Astrocyte (in vitro differentiated cells and primary cell): ENCODE measurements at places on chromosomes 2 and 18. TPM values are rescaled to one million over a fixed set of nuclear protein-coding genes. Genes with fewer than 3 reads are reported as not detected.

GRCh38 chr2:202400941-202401340, 24.8 kb downstream of the BMPR2 start:
- no peak for DNase-seq

- no peak for DNase-seq
Observed at GRCh38 chr2:213253162-213253561, 31.1 kb upstream of the SPAG16 start.

GRCh38 chr18:31744321-31745067, 16.2 kb downstream of the SLC25A52 start:
- no peak for DNase-seq

DNA sequence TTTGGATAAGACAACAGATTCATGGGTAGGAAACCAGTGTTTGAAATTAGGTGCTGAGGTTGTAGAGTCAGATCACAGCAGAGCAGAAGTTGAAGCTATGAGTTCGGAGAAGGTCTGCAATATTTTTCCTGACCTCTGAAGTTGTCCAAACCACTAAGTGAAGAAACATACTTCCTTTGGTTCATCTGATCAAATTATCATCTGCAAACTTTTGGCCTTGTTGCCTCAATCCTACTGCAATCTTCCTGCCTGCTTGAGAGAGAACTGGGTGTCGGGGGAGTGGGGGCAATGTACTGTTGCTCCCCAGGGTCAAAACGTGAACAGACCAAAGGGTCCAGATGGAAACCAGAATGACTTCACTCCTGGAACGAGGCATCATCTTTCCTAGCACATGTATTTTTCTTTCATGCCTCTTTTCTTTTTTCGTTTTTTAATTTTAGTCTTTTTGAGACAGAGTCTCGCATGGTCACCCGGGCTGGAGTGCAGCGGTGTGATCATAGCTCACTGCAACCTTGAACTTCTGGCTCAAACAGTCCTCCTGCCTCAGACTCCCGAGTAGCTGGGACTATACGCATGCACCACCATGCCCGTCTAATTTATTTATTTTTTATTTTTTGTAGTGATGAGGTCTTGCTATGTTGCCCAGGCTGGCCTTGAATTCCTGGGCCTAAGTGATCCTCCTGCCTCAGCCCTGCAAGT, 42.7 kb downstream of the RAB31 start:
- no peak for DNase-seq

- peak; percentile 67 for DNase-seq
Observed at GRCh38 chr2:37635504-37636380, 35.7 kb downstream of the CDC42EP3 start.

Gene PRKAG3
- not detected in 2 replicates for total RNA-seq

GRCh38 chr2:65662654-65663432, 230.4 kb upstream of the SPRED2 start:
- peak; percentile 99 for DNase-seq

DNA sequence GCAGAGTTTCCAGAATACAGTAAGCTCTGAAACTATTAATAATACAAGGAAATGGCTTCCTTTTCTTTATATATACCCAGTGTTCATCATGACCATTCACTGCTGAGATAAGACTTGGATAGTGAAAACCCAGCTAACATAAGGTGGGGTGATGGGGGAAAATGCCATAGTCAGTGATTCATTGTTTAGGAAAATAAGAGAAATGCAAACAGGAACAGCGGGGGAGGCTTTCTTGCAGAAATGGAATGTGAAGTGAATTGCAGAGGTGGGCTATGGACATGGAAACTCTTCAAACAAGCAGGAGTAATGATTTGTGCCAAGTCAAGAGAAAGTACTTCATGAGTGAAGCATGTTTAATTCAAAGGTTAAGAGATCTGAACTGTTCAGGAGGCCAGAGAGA, 519.4 kb downstream of the TDRD15 start:
- peak; percentile 2 for DNase-seq

GRCh38 chr2:26692279-26692896, at the start of gene KCNK3:
Gene KCNK3 (plus strand): TSS chr2:26692722. CDS start chr2:26692876, 154 bp downstream.
- DNase-seq, result peak; percentile 16

- no peak for DNase-seq
Observed at GRCh38 chr18:32612651-32613050, 142.0 kb upstream of the GAREM1 start.

- DNase-seq, result peak; percentile 30
Observed at GRCh38 chr2:157492189-157492773, 48.4 kb upstream of the CYTIP start.

DNA sequence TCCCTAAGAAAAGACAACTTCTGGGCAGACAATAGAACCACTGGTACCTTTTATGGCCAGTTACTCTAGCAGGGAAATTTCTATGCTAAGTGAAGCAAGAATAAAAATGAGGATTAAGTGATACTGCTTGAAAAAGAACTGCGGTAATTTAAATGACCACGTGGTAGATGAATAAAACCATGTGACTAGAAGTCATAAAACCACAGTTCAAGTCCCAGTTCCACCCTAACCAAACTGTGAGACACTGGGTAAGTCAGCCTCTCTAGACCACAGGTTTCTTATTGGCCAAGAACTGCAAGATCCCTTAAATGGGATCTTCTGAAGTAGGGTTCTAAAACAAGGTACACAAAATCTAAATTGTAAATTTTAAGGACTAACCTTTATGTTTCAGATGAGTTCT, 12.7 kb downstream of the TMEM237 start:
- no peak for DNase-seq

GRCh38 chr2:144480285-144480684, 39.6 kb downstream of the ZEB2 start:
- DNase-seq, result peak; percentile 59

GRCh38 chr18:44748582-44748981, 67.9 kb downstream of the SETBP1 start:
- no peak for DNase-seq

DNA sequence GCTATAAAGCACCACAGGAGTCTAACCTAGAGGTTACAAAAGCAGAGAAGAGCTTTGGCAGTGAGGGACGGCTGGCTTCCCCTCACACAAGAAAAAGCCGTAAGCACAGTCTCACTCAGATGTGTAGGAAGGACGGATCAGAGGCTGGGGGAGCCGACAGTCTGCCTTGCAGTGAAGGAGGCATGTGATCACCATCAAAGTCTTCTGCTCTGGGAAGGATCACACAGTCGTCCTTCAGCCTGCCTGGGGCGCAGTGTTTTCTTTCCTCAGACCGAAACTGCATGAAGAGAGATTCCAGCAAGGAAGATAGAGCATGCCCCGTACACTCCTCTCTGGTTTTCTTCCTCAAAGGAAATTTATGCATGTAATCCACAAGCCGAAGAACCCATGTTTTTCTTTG, 24.1 kb downstream of the GATA6 start:
- DNase-seq, result no peak
